ENCODE measurements at places on chromosomes 3 and 15.

DNA sequence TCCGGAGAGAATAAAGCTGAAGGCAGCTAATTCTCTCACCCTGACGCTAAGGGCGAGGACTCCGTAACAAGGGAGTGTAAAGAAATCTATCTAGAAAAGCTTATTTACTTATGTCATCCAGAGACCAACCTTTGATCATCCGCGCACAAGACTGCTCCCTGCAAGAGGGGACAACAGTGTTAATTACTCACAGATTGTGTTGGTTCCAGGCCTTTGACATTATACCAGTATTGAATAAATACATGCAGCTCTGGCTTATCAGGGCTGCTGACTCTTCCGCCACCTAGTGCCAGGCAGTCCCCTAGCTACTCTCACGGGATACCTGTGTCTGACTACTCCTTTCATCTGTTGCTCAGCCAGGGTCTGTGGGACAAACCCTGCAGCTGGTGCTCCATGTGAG is 211.7 kb downstream of the DTWD1 start:
- DNase-seq, result no peak
- H3K36me3 ChIP-seq, result no peaks in the 10 kb centered on the region
- no peak overlapping the region for H3K4me3 ChIP-seq
- no peaks in the 10 kb centered on the region for H3K4me1 ChIP-seq
- no peaks in the 10 kb centered on the region for H3K27me3 ChIP-seq

GRCh38 chr3:174784206-174784934 is 74.8 kb upstream of the NAALADL2 start:
- no peaks in the 10 kb centered on the region for H3K4me1 ChIP-seq
- H3K27ac ChIP-seq, result no peak overlapping the region
- no peaks in the 10 kb centered on the region for H3K36me3 ChIP-seq
- H3K4me3 ChIP-seq, result no peak overlapping the region

- no peak overlapping the region for H3K4me3 ChIP-seq
- H3K27ac ChIP-seq, result no peak overlapping the region
- H3K27me3 ChIP-seq, result peaks cover 34% of the 10 kb centered on the region
- H3K4me1 ChIP-seq, result peaks cover 29% of the 10 kb centered on the region
- no peaks in the 10 kb centered on the region for H3K36me3 ChIP-seq
- no peak for DNase-seq
Measured at GRCh38 chr15:40925495-40925862, 3.7 kb upstream of the DLL4 start.

DNA sequence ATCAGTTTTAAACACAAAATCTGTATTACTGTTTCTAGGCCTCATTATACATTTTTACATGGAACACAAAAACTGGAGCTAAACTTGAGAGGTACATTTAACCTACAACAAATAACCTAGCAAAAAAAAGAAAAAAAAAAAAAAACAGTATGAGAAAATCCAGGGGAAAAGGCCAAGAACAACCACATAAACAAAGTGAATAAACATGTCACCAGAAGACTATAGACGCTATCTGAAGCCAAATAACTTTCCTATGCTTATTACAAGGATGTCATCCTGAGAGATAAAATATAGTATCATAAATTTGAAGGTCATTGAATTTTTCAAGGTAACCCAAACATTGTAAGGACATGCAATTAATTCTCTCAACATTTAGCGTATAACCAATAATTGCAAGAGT is 911.6 kb downstream of the ROBO1 start:
- H3K36me3 ChIP-seq, result no peaks in the 10 kb centered on the region
- no peak overlapping the region for H3K4me3 ChIP-seq
- H3K27me3 ChIP-seq, result no peaks in the 10 kb centered on the region
- H3K4me1 ChIP-seq, result no peaks in the 10 kb centered on the region
- H3K27ac ChIP-seq, result no peak overlapping the region

DNA sequence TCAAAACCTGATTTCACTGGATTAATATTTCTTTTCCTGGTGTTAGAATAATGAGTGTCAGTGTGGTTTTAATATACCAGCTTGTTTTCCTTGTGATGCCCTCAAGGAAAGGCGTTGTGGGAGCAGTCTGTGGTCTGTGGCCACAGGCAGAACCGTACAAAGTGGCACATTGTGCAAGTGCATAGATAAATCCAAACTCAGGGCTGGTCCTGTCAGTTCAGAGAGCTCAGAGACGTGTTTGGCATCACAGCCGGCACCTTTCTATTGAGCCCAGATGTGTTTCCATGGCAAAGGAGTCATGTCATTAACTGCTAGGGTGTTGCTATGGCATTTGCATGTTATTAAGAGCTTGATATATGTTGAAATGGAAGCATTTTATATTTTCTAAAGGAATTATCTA is 289.9 kb upstream of the RASGRP1 start:
- H3K4me1 ChIP-seq, result no peaks in the 10 kb centered on the region
- no peak overlapping the region for H3K4me3 ChIP-seq
- DNase-seq, result no peak
- H3K27ac ChIP-seq, result no peak overlapping the region
- no peaks in the 10 kb centered on the region for H3K36me3 ChIP-seq

Measured in CD8-positive, alpha-beta memory T cell (primary cell).